ENCODE measurements at places on chromosomes 6 and 20.

GRCh38 chr20:5433352-5433751 lies 116.6 kb upstream of the PROKR2 start:
- DNase-seq, result no peak

- peak; percentile 54 for DNase-seq
These were observed 2.3 kb upstream of the MARCKS start for GRCh38 chr6:113854531-113855499.

DNA sequence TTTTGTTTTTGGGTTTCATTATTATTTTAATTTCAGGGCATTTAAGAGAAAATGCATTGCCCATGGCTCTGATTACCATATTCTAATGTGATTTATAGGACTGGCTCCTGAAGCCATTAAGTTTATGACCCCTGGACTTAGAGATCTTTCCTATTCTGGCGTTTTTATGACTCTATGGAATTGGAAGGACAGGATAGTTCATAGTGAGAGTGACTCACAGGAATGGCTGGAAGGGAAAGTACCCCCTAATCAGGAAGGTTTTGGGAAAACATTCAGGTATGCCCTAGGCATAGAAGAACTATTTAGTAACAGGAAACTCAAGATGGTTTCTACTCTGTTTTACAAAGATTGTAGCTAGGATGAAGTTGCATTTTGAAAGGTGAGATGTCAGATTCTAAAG lies 108.6 kb upstream of the SLC2A12 start:
- peak; percentile 31 for DNase-seq

DNA sequence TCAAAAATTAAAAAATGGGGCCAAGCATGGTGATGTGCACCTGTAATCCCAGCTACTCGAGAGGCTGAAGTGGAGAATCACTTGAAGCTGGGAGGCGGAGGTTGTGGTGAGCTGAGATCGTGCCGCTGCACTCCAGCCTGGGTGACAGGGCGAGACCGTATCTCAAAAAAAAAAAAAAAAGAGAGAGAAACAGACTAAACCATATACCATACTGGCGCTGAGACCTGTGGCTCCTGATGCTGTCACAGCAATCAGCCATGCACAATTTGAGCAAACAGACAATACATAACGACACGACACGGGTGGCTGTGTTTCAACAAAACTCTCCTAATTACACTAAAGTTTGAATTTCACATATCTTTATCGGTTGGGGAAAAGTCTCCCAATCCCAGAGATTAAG lies 14.9 kb upstream of the CBFA2T2 start:
- DNase-seq, result no peak

All from HT-29 (cell line).